ENCODE measurements at places on chromosomes 11 and 22.
A peak's percentile ranks its signal among the peaks of the same experiment; 100 is the strongest.

DNA sequence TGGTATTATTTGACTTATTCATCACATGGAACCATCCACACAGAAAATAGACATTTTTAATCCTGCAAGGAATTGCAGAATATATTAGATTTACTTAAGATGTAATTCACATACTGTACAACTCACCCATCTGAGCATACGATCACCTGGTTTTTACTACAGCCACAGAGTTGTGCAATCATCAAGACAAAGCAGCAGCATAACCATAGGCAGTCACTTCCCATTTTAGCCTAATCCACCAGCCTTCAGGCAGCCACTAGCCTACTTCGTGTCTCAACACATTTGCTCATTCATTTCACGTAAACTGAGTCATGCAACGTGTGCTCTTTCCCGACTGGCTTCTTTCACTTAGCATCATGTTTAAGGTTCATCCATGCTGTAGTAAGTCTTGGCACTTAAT lies 23.0 kb downstream of the PIWIL3 start:
- no peak for DNase-seq

DNA sequence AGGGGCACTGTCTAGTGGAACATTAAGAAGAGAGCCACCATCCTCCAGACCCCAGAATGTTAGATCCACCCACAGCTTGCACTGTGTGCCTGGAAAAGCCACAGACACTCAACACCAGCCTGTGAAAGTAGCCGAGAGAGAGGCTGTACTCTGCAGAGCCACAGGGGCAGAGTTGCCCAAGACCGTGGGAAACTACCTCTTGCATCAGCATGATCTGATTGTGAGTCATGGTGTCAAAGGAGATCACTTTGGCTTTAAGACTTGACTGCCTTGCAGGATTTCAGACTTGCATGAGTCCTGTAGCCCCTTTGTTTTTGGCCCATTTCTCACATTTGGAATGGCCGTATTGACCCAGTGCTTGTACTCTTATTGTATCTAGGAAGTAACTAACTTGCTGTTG lies 115.9 kb upstream of the CCDC179 start:
- no peak for DNase-seq

DNA sequence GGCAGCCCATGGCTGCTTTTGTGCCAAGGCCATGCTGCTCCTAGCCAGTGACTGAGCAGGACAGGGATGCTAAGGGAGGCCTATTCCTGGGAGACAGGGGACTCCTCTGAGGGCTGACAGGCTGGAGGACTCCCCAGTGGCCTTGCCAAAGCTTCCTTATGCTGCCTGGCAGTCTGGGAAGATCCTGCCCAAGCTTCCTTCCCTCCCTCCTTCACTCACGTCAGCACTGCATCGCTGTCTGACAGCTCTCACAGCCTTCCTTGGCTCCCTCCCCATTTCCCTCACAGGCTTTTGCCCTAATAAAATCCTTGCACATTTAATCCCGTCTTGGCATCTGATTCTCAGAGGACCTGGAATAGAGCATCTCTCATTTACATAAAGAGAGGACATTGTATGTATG lies 26.5 kb downstream of the HTR3A start:
- no peak for DNase-seq

GRCh38 chr22:38069372-38070249 lies 12.4 kb downstream of the PICK1 start:
- no peak for DNase-seq

DNA sequence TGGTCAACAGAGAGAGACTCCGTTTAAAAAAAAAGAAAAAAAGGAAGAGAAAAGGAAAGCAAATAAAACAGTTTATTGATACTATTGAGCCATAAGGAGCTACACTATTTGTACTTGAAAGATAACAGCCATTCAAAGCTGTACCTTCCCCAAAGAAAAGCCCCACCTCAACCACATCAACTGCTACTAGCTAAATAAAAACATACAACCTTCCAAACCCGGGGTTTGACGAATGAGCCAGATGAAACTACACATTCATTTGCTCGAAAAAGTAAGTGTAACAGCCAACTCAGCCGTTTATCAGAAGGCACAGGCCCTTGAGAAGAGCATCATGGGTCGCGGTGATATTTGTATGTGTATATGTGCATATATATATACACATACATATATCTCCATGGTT lies 78.4 kb downstream of the SIK3 start:
- DNase-seq, result no peak

- DNase-seq, result peak; percentile 64
Measured at GRCh38 chr22:22060200-22061084, 77.9 kb upstream of the TOP3B start.

GRCh38 chr11:73157101-73158010 lies 15.2 kb upstream of the FCHSD2 start:
- DNase-seq, result no peak

GRCh38 chr11:134669796-134670195 lies 257.8 kb upstream of the B3GAT1 start:
- DNase-seq, result no peak

DNA sequence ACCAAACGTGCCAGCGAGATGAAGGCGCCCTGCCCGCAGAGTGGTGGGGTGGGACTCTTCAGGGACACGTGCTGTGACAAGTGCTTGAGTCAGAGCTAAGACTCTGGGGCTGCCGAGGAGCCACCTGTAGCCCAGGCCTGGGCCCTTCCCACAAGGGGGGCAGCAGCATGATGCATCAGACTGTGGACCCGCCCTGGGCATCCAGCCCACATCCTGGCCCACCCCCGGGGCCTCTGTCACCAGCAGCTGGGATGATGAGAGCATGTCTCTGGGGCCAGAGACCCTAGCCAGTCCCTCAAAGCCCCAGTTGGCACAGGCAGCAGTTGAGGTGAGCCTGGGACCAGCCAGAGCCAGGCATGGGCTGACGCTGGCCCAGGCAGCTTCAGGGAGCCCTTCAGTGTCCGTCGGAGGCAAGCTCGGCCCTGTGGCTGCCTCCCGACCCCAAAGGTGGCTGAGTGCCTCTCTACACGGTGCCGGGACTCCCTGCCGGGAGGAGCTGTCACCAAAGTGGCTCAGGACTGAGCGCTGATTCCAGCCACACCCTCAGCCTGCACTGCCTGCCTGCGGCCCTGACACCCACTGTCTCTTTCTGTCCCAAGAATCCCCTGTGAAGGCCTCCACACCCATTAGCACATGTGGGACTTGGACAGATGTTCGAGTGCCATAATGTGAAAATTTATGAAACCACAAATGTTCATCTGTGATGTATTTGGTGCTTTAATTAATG lies 41.3 kb downstream of the CDKN1C start:
- DNase-seq, result no peak

DNA sequence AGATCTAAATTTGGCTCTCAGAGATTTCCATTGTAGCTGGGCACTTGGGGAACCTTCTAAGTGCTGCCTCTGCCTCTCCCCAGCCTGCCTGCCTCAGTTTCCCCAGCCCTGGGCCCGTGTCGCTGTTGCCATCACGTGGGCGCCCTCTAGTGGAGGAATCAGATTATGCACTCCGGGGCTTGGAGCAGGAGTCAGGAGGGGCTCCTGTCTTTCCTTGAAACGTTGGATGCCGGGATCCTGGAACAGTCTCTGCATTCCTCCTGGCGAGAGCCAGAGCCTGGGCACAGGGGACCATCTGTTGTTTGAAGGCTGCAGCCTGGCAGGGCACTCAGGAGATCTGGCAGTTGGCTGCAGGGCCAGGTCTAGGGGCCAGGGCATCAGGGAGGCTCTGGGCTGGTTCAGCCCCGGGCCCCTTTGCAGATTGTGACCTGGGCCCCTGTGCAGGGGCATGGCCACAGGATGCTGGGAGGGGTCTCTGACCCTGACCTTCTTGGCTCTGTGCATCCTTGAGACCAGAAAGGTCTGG lies 71.6 kb downstream of the LRP5 start:
- DNase-seq, result peak; percentile 63

- no peak for DNase-seq
Measured at GRCh38 chr11:74714904-74715303, 16.3 kb downstream of the CHRDL2 start.

DNA sequence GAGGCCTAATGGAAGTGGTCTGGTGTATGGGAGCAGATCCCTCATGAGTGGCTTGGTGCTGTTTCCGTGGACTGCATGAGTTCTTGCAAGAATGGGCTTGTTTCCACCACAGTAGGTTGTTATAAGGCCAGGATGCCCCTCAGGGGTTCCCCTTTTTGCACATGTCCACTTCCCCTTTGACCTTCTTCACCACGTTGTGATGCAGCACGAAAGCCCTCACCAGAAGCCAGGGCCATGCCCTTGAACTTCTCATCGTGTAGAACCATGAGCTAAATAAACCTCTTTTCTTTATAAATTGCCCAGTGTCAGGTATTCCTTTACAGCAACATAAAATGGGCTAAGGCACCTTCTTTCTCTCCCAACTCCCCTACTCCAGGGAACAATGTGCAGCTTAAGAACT lies 2.8 kb upstream of the NARS2 start:
- no peak for DNase-seq

- DNase-seq, result no peak
Measured at GRCh38 chr11:72721689-72722049, 30.5 kb downstream of the ARAP1 start.

- no peak for DNase-seq
Measured at GRCh38 chr11:133104009-133104744, 428.1 kb downstream of the OPCML start.

DNA sequence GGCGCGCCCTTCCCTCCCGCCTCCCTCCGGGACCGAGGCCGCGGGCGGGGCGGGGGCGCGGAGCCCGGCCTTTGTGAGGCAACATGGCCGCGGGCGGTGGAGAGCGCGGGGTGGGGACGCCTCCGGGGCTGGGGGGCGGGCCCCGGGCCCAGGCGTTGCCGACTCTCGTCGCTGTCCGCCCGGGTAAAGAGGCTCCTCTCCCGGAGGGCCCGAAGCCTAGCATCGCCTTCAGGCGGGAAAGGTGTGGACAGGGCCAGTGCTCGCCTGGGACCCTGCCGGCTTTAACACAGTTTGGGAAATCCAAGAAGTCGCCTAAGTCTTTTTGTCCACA lies 369 bp downstream of the DGCR8 start:
- DNase-seq, result peak; percentile 64

GRCh38 chr11:133318221-133318620 lies 214.1 kb downstream of the OPCML start:
- DNase-seq, result no peak

GRCh38 chr11:35525501-35526175 lies at the start of gene PAMR1:
Gene PAMR1 (minus strand): TSS chr11:35525616. CDS start chr11:35525585, 31 bp downstream.
- DNase-seq, result no peak

- no peak for DNase-seq
Measured at GRCh38 chr11:111347002-111347722, 31.9 kb downstream of the POU2AF1 start.

DNA sequence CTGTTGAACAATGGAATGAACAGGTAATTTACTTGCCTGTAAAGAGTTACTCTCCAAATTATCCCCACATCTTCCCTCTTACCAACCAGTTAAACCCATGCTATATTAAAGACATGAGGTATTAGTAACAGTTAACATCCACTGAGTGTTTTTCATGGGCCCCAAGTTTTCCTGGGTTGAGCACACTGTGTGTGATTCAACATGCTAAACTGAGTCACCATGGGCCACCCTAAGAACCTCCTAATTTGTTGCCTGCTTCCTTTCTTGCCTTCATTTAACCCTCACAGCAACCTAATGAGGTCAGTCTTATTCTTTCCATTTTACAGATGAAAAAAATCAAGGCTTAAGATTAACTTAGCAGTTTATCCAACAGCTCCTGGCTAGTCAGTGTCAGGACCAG lies 51.0 kb downstream of the GALNT18 start:
- no peak for DNase-seq

DNA sequence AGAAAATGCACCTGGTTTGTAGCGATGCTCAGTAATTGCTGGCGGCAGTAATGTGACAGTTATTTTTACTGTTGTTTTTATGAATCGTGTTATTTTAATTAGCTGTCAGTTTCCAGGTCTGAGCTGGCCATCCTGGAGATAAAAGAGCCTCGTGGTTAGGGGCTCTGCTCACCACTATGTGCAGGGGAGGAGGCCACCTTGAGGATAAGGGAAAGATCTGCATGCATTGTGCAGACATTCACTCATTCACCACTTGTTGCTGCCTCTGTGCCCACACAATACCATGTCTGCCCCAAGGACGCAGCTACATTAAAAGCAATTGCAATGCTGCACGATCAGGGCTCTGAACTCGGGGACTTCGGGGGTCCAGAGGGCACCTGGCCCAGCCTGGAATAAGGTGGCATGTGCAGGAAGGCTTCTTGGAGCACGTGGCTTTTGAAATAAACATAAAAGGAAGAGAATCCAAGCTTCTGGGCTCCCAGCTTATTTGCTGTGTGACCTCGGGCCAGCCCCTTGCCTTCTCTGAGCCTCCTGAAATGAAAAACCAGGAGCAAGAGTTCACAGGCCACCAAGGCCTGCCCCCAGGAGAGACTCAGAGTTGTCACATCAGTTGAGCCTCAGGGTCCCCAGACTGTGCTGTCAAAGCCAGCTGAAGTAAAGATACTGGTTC lies 44.7 kb upstream of the SHISAL1 start:
- DNase-seq, result no peak

GRCh38 chr22:37079668-37080171 lies 28.2 kb downstream of the KCTD17 start:
- DNase-seq, result no peak

Data from GM18507 (cell line).